ENCODE measurements at places on chromosomes 16 and 17.

- no peak for ATAC-seq
These were observed 28.4 kb upstream of the CBFA2T3 start for GRCh38 chr16:89005201-89006035.

DNA sequence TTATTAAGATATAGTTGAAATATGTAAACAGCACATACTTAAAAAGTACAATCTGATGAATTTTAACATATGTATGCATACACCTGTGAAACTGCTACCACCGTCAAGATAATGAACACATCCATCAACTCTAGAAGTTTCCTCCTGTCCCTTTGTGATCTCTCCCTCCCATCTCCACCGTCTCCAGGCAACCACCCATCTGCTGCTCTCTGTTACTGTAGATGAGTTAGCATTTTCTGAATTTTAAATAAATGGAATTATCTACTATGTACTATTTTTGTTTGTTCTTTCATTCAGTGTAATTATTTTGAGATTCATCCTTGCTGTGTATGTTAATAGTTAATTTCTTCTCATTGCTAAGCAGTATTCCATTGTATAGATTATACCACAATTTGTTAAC, 40.2 kb upstream of the SMPD3 start:
- no peak for ATAC-seq

DNA sequence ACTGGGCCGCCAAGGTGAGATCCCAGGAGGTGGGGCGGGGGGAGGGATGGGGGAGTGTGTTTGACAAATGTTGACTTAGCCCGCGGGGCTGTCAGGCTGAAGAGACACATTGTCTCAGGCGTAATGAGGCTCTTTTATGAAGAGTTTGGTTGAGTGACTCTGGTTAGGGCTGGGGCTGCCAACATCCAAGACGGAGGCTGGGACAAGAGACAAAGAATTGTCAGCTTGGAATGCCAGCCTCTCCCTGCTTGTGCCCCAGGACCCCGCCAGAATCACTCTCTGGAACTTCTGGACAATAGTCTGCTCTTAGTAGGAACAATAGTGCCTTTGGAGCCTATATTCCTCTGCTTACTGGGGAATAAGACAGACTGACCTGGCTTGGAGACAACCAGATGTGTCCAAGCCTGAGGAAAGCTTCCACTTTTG, 24.0 kb downstream of the PCTP start:
- no peak for ATAC-seq

DNA sequence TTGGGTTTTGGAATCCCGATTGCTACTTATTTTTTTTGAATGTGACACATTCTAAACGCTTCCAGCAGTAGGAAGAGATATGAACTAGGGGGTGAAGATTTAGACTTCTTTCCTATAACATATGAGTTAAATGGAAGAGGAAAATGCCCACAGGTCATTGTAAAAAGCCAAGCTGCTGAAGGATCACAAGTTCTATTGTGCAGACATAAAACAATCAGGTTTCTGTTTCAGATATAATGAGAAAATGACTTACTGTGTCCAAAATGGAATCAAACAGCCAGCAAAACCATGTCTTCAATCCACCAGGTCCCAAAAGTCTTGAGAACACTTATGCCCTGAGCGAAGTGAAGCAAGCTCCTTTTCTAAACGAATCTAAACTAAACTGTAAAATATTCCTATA, 157.0 kb upstream of the SOX9 start:
- no peak for ATAC-seq

DNA sequence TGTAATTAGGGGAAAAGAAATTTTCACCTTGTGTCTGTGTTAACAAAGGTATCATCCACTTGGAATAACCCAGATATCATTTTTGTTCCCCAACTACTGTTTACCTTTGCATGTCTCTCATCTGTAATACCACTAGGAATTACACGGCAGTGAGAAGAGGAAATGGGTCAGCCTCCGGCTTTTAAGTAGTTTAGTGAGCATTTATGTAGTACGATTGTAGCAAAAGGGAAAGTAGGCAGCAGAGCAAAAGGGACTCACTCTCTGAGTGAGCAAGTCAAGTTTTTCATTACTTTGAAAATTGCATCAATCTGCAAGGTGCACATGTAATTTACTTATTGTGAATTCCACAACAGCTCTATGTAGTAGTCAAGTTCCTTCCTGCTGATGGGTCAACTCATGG, 11.2 kb downstream of the PHF12 start:
- peak; percentile 79 for ATAC-seq

GRCh38 chr16:29720703-29721102, 25.1 kb downstream of the C16orf54 start:
- no peak for ATAC-seq

Data from activated T-helper 17 cell treated with anti-CD3 and anti-CD28 coated beads, Interleukin-2, amount 50 U/mL, for 72 hours (primary cell).